ENCODE measurements at places on chromosomes 4 and X.

- no peak for DNase-seq
Measured at GRCh38 chr4:117783716-117784115, 250.6 kb upstream of the NDST3 start.

GRCh38 chrX:71650333-71650969 is 16.9 kb upstream of the LOC101059915 start:
- no peak for DNase-seq

- no peak for DNase-seq
Measured at GRCh38 chrX:22357621-22358020, 84.9 kb downstream of the CBLL2 start.

- no peak for DNase-seq
Measured at GRCh38 chr4:88441696-88442095, 15.2 kb upstream of the HERC5 start.

- DNase-seq, result no peak
Measured at GRCh38 chr4:138199568-138200235, 42.4 kb downstream of the SLC7A11 start.

- DNase-seq, result no peak
Measured at GRCh38 chr4:128686032-128686465, 123.5 kb upstream of the JADE1 start.

- no peak for DNase-seq
Measured at GRCh38 chr4:26452565-26453531, 37.4 kb downstream of the CCKAR start.

- DNase-seq, result no peak
Measured at GRCh38 chr4:125515016-125515415, 200.3 kb downstream of the FAT4 start.

- no peak for DNase-seq
Measured at GRCh38 chr4:78247536-78248285, 190.6 kb downstream of the FRAS1 start.

DNA sequence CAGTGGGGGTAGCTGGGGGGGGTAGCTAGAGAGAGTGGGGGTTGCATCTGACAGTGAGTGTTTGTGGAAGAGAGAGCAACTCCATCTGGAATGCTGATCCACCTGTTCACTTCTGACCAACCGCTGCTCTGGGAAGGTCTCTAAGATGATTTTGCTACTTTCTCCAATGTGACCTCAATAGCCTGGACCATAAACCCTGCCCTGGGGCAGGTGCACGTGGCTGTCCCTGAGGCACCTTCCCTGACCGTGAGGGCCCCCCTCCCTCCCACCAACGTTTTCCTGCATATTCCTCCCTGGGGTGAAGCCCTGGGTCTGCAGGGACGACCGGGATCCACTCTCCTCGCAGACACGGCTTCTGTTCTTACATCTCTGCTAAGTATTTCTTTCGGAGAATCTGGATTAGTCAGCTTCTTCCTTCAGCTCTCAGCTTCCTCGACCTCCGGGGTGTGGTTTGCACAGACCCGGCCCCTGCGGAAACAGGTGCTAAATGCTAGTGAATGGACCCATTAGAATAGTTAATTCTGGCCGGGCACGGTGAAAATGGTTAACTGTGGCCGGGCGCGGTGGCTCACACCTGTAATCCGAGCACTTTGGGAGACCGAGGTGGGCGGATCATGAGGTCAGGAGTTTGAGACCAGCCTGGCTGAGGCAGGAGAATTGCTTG is 21.4 kb upstream of the PLCXD1 start:
- no peak for DNase-seq

GRCh38 chr4:1207603-1208265 is 35.4 kb upstream of the SPON2 start:
- no peak for DNase-seq

GRCh38 chr4:186984105-186984644 is 260.5 kb upstream of the FAT1 start:
- DNase-seq, result no peak

- no peak for DNase-seq
Measured at GRCh38 chrX:2536974-2537373, 36.2 kb upstream of the DHRSX start.

DNA sequence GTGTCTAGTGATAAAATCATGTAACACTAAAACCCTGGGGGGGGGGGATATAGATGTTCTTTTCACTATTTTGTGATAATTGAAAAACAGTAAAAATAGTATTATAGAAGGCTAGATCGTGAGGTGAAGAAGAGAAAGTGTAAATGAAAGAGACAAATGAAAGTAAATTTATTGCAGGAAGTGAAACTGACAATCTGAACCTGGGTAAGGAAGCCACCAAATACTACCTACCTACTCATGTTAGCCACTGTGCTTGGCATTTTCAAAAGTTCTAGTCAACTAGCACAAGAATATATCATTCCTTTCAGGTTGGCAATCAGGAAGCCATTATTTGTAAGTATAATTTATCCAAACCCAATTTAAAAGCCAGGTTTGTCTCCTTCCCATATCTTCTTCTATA is 1366.1 kb downstream of the FAM133A start:
- no peak for DNase-seq

DNA sequence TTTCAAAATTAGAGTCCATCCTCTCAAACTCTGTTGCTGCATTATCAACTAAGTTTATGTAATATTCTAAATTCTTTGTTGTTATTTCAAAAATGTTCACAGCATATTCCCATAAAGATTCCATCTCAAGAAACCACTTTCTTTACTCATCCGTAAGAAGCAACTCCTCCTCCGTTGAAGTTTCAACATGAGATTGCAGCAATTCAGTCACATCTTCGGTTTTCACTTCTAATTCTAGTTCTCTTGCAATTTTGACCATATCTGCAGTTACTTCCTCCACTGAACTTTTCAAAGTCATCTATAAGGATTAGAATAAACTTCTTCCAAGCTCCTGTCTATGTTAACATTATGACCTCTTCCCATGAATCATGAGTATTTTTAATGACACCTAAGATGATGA is 216.6 kb upstream of the SLC7A11 start:
- no peak for DNase-seq

DNA sequence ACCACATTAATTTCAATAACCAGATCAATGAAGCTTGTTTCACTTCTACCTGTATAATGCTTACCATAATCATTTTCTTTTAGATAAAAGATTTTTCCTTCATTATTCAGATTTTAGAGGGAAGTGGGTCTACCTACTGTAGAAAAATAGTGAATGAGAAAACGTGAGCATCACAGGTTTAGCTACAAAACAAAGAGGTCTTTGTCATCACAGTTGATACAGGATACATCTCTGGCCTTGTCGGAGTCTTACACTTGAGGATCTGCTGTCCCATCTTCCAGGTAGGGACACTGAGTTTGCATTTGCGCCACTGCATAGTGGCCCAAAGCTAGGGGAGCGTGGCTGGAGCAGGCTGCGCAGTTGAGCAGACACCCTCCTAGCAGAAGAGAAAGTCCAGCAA is 710 bp downstream of the CLDN24 start:
- no peak for DNase-seq

DNA sequence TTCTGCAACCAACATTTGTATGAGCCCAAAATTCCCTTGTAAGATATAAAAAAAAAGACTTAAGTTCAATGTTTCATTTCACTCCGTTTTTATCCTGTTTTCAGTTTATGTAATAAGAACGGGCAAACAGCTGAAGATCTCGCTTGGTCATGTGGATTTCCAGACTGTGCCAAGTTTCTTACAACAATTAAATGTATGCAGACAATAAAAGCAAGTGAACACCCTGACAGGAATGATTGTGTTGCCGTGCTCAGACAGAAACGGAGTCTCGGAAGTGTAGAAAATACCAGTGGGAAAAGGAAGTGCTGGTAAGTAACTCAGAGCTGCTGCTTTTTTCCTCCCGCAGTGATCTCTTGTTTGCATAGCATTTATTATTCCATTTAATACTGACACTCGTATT is 2.8 kb downstream of the ANKRD37 start:
- no peak for DNase-seq

DNA sequence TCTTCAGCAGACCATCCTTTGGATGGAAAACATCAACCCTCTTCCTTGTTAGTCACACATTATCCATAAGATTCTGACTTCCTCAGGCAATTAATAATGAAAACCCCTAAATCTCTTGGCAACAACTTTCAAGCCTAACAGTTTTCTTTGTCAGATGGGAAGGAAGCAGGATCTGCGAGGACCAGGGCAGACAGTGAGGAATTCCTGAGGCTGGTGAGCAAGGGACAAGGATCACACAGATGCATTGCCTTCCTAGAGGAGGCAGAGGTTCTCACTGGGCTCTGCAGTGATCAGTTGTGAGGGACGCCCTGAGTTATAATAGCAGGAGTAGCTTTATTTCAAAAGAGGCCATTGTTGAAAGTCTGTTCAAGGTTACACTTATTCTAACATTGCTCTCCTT is 195.4 kb downstream of the SLIT2 start:
- no peak for DNase-seq

GRCh38 chr4:65399084-65399483 is 271.2 kb downstream of the EPHA5 start:
- DNase-seq, result no peak

DNA sequence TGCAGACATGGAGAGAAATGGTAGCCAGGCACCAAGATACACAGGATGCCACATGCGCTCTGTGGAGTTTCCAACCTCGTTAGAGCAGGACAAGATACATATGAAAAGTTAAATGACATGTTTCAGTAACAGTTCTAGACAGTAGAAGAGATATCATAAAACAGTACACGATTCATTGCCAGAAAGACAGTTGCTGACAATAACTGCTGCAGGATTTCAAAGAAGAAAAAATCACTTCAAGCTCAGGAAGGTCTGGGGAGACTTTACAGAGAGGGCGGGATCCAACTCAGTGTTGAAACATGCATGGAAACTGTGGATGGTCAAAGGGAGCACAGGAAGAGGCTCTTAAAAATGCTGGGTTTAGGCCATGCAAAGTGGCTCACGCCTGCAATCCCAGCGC is 31.0 kb downstream of the DCTD start:
- DNase-seq, result no peak

GRCh38 chr4:154078504-154079350 is 289.8 kb upstream of the SFRP2 start:
- no peak for DNase-seq

- no peak for DNase-seq
Measured at GRCh38 chrX:101385026-101385684, 836 bp downstream of the BTK start.

DNA sequence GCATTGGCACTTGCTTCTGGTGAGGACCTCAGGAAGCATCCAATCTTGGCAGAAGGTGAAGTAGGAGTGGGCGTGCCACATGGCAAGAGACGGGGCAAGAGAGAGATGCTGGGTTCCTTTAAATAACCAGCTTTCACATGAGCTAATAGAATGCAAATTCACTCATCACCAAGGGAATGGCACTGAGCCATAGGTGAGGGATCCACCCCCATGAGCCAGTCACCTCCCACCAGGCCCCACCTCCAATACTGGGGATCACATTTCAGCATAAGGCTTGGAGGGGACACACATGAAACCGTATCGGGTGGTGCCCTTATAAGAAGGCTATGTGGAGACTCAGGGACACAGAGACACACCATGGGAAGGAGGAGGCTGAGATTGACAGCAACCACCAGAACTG is 140.0 kb upstream of the MSX1 start:
- DNase-seq, result no peak

GRCh38 chrX:153778181-153778580 is 2.7 kb upstream of the SRPK3 start:
- DNase-seq, result no peak

GRCh38 chr4:181219783-181220416 is 1023.3 kb upstream of the TENM3 start:
- DNase-seq, result no peak

- DNase-seq, result no peak
Measured at GRCh38 chr4:157303471-157303960, 83.0 kb downstream of the GRIA2 start.

- no peak for DNase-seq
Measured at GRCh38 chr4:128961405-128961804, 131.9 kb downstream of the SCLT1 start.

GRCh38 chrX:76454456-76454927 is 27.0 kb downstream of the MAGEE1 start:
- no peak for DNase-seq

- no peak for DNase-seq
Measured at GRCh38 chr4:124454772-124455270, 257.7 kb downstream of the ANKRD50 start.

- no peak for DNase-seq
Measured at GRCh38 chr4:79756140-79756895, 316.7 kb downstream of the ANTXR2 start.

DNA sequence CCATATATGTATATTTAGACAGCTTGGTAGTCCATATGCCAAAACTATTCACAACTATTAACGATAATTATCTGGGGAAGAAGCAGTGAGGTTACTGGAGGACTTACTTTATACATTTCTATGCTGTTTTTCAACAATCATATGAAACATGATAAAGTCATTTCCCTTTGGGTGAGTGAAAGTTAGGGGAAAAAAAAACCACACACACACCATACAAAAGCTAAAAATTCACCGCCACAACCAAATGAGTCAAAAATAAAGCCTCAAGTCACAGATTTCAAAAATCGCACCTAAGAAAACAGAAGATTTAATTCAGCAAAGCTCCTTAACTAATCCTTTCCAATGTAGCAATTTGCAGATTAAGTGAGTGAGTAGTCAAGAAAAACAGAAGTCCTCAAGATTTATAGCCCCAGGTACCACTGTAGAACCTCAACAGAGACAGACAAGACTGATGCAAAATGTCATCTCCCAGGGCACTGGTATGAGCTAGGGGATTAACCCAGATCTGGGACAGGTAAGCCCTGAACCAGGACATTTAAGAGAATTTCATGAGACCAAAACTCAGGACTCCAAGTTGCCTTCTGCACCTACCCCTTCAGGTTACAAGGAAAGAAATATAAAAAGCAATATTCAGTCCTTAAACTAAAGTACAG is 35.1 kb downstream of the SYTL4 start:
- no peak for DNase-seq

DNA sequence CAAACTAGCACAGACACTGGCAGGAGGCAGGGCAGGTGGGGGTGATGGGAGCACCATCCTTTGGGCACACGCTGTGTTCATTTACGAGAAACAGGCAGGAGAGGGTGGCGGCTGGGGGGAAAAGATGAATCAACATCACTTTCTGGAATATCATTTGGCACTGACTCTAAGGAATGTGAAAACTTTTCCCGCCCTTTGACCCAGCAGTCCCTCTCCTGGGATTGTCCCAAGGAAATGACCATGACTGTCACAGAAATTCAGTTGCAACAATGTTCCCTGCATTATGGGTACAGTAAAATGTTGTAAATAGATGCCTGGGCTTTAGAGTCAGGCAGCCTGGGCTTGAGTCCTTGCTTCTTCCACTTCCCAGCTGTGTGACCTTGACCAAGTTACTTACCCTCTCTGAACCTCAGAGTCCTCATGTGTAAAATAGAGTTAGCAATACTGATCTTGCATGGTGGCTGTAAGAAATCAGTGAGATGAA is 58.6 kb downstream of the ABLIM2 start:
- no peak for DNase-seq

GRCh38 chr4:147674073-147674472 is 9.9 kb downstream of the PRMT9 start:
- no peak for DNase-seq

GRCh38 chr4:81982846-81983540 is 390.8 kb downstream of the HNRNPD start:
- DNase-seq, result no peak

- DNase-seq, result no peak
Measured at GRCh38 chr4:26206999-26207398, 113.8 kb upstream of the RBPJ start.

All from T-helper 2 cell (primary cell).